ENCODE measurements at places on chromosomes 12 and 14.
A peak's percentile ranks its signal among the peaks of the same experiment; 100 is the strongest.

DNA sequence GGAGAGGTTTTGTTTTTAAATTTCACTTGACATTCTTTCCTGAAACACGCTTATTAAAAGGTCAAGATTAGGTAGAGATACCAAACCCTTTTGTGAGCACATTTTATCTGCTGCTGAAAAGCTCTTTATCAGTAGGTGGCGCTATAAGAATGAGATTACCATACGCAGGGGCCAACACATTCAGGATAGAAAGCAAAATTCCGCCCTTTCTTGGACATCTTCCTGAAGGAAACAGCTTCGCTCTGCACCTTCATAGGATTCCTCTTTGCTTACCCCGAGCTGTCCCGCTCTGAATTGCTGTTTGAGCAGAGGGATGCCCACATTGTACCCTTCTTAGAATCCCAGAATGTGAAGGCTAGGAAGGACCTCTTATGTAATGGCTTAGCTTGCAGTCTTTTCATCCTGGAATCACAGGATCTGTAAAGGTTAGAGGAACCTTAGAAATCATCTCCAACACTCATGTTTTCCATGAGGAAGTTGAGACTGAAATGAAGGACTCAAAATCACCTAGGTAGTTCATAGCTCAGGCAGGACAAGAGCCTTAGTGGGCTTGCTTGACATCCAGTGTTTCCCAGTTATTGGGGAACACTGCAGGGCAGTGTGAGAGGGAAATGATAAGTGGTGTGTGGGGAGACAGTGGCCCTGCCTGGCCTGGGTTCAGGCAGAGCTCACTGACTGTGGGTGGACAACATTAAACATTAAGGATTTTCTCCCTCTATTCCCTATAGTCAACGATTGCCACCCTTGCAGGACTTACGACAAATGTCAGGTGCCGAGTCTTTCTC, 38.7 kb upstream of the CRY1 start:
- DNase-seq: no peak

- no peak for DNase-seq
Observed at GRCh38 chr12:14396071-14396470, 30.6 kb downstream of the ATF7IP start.

DNA sequence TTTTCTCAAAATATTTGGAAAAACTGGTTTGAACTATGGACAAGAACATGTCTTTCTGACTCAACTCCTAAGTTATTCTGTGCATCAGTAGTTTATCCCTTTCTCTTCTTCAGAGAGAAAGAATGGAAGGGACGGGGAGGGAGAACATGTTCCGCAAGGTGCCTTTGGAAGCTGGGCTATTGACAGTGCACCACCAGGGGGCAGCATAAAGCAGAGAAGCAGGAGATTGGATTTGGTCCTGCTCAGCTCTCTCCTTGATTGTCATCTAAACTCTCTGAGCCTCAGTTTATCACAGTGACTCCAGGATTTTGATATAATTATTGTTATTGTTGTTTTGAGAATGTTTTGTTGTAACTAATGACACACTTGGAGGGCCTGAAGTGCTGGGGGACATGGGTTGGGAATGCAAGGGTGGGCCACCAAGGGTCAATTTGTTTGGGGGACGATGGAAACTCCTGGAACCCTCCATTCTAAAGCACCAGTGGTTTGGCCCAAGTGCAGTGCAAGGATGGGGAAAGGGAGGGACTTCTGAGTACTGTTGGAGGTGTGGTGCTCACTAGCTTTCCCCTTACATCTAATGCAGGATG, 45.3 kb upstream of the ANO6 start:
- DNase-seq: peak; percentile 20

DNA sequence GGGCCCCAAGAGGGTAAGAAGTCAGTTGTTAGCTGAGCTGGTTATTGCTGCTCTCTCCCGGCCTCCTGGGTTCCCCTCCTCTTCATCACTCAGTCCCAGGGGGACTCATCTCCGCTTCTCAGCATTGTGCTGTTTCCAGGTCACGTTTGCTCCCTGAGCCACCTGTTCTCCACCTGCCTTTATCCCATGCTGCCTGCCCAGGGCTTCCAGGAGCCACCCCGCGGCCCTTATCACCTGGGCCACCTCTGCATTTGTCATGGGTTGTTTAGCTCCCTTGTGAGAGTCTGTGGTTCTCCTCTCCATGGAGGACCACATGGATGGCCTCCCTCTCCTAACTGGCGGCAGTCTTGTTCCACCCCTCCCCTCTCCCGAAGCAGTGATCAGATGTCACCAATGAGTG, 36.0 kb downstream of the SYNDIG1L start:
- DNase-seq: no peak

DNA sequence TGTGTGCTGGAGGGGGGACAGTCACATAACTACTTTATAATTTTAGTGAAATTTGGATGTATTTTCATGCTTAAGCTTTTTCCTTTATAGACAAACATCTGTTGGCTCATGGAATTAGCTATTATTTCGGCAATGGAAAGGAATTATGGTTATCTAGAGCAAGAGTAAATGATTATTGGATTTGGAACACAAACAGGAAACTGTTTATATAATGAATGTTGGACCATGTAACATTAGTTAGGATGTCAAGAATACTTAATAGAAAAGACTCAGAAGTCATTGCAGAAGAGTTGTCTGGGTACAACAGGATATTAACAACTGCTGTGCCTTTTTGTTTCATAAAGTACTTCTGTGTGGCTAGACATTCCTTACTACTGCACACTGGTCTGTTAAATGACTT, 108.7 kb downstream of the OTOGL start:
- DNase-seq: no peak

DNA sequence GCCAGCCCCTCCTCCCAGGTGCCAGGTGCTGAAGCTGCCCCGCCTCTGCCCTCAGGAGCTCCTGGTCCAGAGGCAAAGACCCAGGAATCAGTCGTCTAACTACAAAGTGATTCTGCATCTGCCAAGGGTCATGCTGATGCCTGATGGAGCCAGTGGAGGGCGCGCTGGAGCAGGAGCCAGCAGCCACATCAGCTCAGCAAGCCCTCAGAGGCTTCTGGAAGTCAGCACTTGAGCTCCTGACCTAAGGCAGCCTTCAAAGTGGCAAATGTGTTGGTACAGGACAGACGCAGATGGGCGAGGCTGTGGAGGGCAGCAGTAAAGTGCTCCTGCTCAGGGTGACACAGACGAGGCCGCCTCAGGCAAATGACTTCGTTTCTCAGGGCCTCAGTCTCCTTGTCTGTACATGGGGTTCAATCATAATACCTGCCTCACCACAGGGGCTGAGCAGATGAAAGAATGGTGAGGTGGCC, 10.9 kb downstream of the C12orf43 start:
- no peak for DNase-seq

DNA sequence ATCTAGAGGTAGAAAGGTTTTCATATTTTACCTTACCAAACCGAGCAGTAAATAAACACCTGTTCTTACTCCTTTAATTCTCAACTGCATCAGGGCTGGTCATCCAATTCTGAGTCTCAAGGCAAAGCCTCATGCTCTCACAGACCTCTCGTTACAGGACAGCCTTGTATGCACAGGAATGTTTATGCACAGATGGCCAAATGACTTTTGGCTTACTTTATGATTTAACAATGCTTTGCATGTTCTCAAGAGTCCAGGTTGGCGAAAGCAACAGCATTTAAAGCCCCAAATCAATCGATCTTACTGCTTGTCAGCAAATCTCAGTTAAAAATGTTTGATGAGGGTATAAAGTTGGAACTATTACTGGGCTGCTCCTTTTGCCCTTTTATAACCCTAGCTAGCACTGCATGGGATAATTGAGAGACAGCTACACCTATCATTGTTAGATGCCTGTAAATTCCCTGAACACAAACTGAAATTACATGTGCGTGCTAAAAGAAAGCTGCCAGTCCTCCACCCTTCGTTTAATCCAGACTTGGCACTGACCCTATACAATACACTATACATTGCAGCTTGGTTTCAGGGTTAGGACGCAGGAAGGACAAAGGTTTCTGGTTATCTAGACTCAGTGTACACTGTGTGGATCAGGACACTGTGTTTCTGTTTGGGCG, 63.6 kb downstream of the TMCC3 start:
- DNase-seq: no peak
